ENCODE measurements at places on chromosomes 11 and 22.

DNA sequence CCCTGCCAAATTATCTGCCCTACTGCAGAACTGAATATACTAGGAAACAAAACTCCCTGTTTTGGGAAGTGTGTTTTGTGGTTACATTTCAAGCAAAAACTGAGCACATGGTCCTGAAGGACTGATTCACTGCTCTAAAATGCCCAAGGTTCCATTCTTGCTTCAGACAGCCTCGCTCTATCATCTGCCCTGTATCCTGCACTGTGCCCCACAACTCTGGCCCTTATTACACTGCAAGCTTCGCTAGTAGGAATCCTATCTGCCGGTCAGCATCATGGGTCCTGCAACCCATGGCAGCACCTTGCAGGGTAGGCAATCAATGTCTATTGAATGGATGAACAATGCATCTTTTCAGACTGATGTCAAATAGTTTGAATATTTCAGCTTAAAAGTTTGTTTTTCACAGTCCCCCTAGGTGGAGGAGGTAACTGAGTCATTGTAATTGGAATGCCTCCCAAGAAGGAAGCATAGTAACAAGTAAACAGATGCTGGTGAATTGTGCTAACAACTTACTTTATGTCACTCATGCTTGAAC is 21.3 kb downstream of the LAYN start:
- H3K36me3 ChIP-seq, result no peaks in the 10 kb centered on the region
- H3K4me3 ChIP-seq, result no peak overlapping the region
- DNase-seq, result no peak
- H3K27me3 ChIP-seq, result no peaks in the 10 kb centered on the region
- H3K27ac ChIP-seq, result no peak overlapping the region

GRCh38 chr11:7524462-7525235 is 10.8 kb downstream of the PPFIBP2 start:
- no peak overlapping the region for H3K4me3 ChIP-seq
- H3K27me3 ChIP-seq, result no peaks in the 10 kb centered on the region
- peaks cover 56% of the 10 kb centered on the region for H3K4me1 ChIP-seq
- H3K27ac ChIP-seq, result no peak overlapping the region

GRCh38 chr11:45683271-45684058 is 18.0 kb upstream of the CHST1 start:
- H3K4me1 ChIP-seq, result no peaks in the 10 kb centered on the region
- H3K4me3 ChIP-seq, result no peak overlapping the region
- no peak overlapping the region for H3K27ac ChIP-seq
- H3K36me3 ChIP-seq, result no peaks in the 10 kb centered on the region
- H3K27me3 ChIP-seq, result no peaks in the 10 kb centered on the region

- peak overlapping the region; percentile 82 for H3K27ac ChIP-seq
- H3K4me3 ChIP-seq, result peak overlapping the region; percentile 58
- peaks cover 40% of the 10 kb centered on the region for H3K4me1 ChIP-seq
- no peaks in the 10 kb centered on the region for H3K36me3 ChIP-seq
These were observed 25.6 kb upstream of the SUSD2 start for GRCh38 chr22:24155627-24156140.

- no peaks in the 10 kb centered on the region for H3K36me3 ChIP-seq
- DNase-seq, result no peak
- H3K4me1 ChIP-seq, result no peaks in the 10 kb centered on the region
- peaks cover 12% of the 10 kb centered on the region for H3K27me3 ChIP-seq
These were observed 113.7 kb upstream of the NECTIN1 start for GRCh38 chr11:119842731-119843130.

DNA sequence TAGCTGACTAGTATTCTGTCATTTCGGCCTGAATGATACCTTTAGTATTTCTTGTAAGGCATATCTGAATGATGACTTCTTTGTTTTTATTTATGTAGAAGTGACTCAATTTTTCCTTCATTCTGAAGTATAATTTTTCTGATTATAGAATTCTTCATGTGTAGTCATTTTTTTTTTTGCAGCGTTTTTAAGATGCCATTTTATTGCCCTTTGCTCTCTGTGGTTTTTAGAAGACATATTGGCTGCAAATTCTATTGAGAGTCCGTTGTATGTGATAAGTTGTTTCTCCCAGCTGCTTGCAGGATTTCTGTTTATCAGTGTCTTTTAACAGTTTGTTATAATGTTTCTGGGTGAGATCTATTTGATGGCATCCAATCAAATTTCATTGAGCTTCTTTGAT is 1224.8 kb downstream of the JRKL start:
- H3K27me3 ChIP-seq, result no peaks in the 10 kb centered on the region
- DNase-seq, result no peak
- no peaks in the 10 kb centered on the region for H3K4me1 ChIP-seq
- H3K27ac ChIP-seq, result no peak overlapping the region
- no peak overlapping the region for H3K4me3 ChIP-seq
- H3K36me3 ChIP-seq, result no peaks in the 10 kb centered on the region

- no peaks in the 10 kb centered on the region for H3K4me1 ChIP-seq
- no peaks in the 10 kb centered on the region for H3K36me3 ChIP-seq
- DNase-seq, result no peak
- H3K27me3 ChIP-seq, result no peaks in the 10 kb centered on the region
- no peak overlapping the region for H3K4me3 ChIP-seq
These were observed 377.6 kb downstream of the CADM1 start for GRCh38 chr11:115126515-115127208.

DNA sequence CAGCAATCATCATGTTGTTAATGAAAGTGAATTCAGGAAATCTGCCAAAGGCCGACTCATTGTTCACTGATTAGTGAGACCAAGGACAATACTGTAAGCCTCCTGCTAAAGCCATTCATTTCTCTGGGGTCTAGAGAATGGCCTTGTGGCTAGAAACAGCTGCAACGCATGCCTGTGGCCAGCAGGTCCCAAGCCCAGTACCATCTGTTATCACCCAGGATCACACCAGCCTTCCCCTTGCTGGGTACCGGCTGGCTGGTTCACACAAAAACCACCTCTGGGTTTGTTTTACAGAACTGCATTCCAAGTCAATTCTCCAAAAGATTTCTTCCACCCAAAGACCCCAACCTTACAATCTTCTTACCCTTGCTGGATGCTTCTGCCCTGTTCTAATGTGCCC is 1.1 kb downstream of the PLAAT5 start:
- no peaks in the 10 kb centered on the region for H3K36me3 ChIP-seq
- no peaks in the 10 kb centered on the region for H3K27me3 ChIP-seq
- DNase-seq, result no peak
- no peak overlapping the region for H3K4me3 ChIP-seq
- no peak overlapping the region for H3K27ac ChIP-seq

- H3K36me3 ChIP-seq, result no peaks in the 10 kb centered on the region
- H3K27ac ChIP-seq, result peak overlapping the region; percentile 69
- H3K27me3 ChIP-seq, result peaks cover 6% of the 10 kb centered on the region
- DNase-seq, result no peak
These were observed 2.3 kb downstream of the SHANK3 start for GRCh38 chr22:50674606-50675552.

DNA sequence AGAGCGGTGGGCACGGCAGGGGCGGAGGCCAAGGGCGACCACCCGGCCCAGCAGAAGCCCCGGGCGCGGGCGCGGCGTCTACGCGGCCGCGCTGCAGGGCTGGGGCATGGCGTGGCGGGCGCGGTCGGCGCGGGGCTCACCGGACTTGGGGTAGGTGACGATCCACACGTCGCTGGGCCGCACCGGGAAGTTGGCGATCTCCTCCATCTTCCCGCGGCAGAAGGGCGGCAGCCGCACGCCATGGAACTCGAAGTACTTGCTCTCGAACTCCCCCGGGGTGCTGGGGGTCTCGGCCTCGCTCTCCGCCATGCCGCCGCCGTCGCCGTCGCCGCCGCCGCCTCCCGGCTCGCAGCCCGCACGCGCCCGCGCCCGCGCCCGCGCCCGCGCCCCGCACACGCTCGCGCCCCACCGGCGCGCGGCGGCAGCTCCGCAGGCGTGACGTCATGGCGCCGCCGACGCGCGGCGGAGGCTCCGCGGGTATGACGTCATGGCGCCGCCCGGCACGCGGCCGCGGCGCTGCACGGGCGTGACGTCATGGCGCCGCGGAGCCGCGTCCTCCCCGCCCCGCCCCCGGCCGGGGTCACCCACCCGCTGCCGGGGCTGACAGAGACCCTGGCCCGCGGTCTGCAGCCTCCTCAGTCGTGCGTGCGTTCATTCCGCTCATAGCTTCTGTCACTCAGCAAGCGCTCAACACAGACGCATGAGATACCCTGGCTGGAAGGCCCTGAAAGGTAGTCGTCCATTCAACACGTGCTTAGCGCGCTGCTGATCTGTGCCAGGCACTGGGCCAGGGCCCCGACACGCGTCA is at the start of gene SULT4A1:
Gene SULT4A1 (minus strand): TSS at position 440 of the 808 bp plus-strand sequence. CDS start 131 bp downstream, at position 309.
- DNase-seq, result no peak
- no peaks in the 10 kb centered on the region for H3K36me3 ChIP-seq
- H3K27me3 ChIP-seq, result peaks cover 76% of the 10 kb centered on the region
- H3K4me3 ChIP-seq, result no peak within 1 kb of the TSS
- H3K4me1 ChIP-seq, result no peaks in the 10 kb centered on the region
- no peak within 1 kb of the TSS for H3K27ac ChIP-seq

DNA sequence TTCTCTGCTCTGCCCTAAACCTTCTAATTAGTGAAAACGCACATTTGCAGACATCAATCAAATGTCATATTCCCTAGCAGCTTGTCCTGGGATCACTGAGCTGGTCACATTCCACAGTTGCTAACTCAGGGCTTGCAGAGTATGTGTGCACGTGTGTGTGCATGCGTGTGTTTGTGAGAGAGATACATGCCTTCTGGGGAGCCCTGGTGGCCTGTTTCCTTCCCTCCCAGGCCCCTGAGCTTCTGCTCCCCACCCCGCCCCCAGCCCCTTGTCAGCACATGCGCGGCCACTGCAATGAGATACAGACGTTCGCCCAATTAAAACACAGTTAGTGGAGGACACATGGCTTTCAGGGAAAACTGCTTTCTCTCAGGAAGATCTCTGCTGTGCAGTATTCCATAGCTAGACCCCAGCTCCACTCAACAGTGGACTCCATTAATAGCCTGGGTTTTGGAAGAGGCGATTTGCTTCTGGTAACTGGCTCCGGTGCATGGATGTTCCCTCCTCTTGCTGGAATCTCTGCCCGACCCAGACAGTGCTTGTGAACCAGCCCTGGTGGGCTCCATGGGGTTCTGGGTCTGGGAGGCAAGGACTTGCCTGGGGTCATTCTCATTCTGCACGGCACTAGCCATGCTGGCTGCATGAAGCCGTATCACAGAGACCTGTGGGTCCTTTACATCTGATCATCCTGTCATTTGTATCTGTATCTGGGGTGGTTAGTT is 17.7 kb downstream of the LRP5 start:
- peak overlapping the region; percentile 64 for H3K27ac ChIP-seq
- H3K36me3 ChIP-seq, result no peaks in the 10 kb centered on the region
- no peaks in the 10 kb centered on the region for H3K27me3 ChIP-seq
- peaks cover 79% of the 10 kb centered on the region for H3K4me1 ChIP-seq

GRCh38 chr11:56816259-56816658 is 67.8 kb upstream of the OR9G4 start:
- H3K27ac ChIP-seq, result no peak overlapping the region
- no peak overlapping the region for H3K4me3 ChIP-seq
- no peaks in the 10 kb centered on the region for H3K4me1 ChIP-seq
- no peaks in the 10 kb centered on the region for H3K27me3 ChIP-seq
- DNase-seq, result no peak

GRCh38 chr11:101996111-101996510 is 51.1 kb upstream of the CFAP300 start:
- H3K4me1 ChIP-seq, result no peaks in the 10 kb centered on the region
- no peak overlapping the region for H3K4me3 ChIP-seq
- no peaks in the 10 kb centered on the region for H3K36me3 ChIP-seq
- H3K27me3 ChIP-seq, result no peaks in the 10 kb centered on the region

- peaks cover 94% of the 10 kb centered on the region for H3K36me3 ChIP-seq
- H3K27me3 ChIP-seq, result no peaks in the 10 kb centered on the region
- DNase-seq, result no peak
- no peak overlapping the region for H3K27ac ChIP-seq
These were observed 14.5 kb downstream of the RPL27A start for GRCh38 chr11:8697054-8697453.

All from heart right ventricle (tissue), 16 donors.